Naive B cell (primary cell): ENCODE measurements at places on chromosomes 6 and 20. TPM values are rescaled to one million over a fixed set of nuclear protein-coding genes. Genes with fewer than 3 reads are reported as not detected.
A peak's percentile ranks its signal among the peaks of the same experiment; 100 is the strongest.

- H3K36me3 ChIP-seq, result no peaks in the 10 kb centered on the region
- no peak overlapping the region for H3K27ac ChIP-seq
- H3K4me3 ChIP-seq, result no peak overlapping the region
- no peaks in the 10 kb centered on the region for H3K4me1 ChIP-seq
- no peak for DNase-seq
- H3K27me3 ChIP-seq, result no peaks in the 10 kb centered on the region
These were observed 258.0 kb downstream of the PLCB1 start for GRCh38 chr20:8390037-8390433.

GRCh38 chr20:49349694-49350252 is 71.9 kb upstream of the ZNFX1 start:
- peaks cover 5% of the 10 kb centered on the region for H3K4me1 ChIP-seq
- H3K27me3 ChIP-seq, result peaks cover 27% of the 10 kb centered on the region
- H3K4me3 ChIP-seq, result no peak overlapping the region
- peak overlapping the region; percentile 37 for H3K27ac ChIP-seq
- no peak for DNase-seq
- no peaks in the 10 kb centered on the region for H3K36me3 ChIP-seq

DNA sequence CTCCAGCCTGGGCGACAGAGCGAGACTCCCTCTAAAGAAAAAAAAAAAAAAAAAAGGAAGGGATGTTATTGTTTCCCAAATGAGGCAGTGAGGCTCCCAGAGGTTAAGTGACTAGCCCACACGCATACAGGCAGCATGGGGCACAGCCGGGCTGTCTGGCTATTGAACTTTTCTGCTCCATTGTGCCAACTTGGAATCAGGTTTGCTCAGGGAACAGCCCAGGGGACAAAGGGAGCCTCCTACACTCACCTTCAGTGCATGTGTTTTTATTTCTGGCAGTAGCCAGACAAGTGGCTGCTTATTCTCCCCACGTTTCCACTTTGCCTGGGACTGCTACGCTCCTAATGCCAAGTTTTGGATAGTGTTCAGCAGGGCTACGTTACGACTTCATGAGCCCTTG is 10.7 kb downstream of the ETV7 start:
- DNase-seq, result no peak
- H3K4me3 ChIP-seq, result no peak overlapping the region
- H3K27me3 ChIP-seq, result peaks cover 13% of the 10 kb centered on the region
- H3K27ac ChIP-seq, result no peak overlapping the region
- H3K4me1 ChIP-seq, result no peaks in the 10 kb centered on the region

DNA sequence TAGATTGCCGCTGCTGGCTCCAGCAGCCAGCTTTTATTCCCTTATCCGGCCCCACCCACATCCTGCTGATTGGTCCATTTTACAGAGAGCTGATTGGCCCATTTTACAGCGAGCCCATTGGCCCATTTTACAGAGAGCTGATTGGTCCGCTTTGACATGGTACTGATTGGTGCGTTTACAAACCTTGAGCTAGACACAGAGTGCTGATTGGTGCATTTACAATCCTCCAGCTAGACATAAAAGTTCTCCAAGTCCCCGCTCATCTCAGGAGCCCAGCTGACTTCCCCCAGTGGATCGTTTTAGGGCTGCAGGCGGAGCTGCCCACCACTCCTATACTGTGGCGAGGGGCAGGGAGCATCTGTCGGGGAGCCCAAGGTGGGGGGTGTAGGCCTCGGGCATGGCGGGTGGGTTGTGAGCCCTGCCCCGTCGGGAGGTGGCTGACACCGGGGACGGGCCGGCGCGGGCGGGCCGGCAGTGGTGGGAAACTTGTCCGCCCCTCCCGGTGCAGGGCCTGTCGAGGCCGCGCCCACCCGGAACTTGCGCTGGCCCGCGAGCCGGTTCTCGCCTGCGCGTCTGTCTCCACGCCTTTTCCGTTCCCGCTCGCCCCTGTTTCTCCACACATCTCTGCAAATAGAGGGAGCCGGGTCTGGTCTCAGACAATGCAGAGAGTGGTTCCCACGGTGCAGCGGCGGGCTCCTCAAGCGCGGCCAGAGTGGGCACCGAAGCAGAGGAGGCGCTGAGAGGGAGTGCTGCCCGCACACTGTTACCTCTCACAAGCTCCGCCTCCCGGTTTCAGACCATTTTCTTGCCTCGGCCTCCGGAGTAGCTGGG is 86.1 kb upstream of the STMND1 start:
- H3K36me3 ChIP-seq, result no peaks in the 10 kb centered on the region
- H3K27me3 ChIP-seq, result peaks cover 18% of the 10 kb centered on the region
- H3K27ac ChIP-seq, result no peak overlapping the region
- H3K4me3 ChIP-seq, result peak overlapping the region; percentile 79
- no peaks in the 10 kb centered on the region for H3K4me1 ChIP-seq

GRCh38 chr20:53917145-53918019 is 153.0 kb downstream of the BCAS1 start:
- no peaks in the 10 kb centered on the region for H3K27me3 ChIP-seq
- DNase-seq, result no peak
- H3K27ac ChIP-seq, result peak overlapping the region; percentile 83
- H3K4me3 ChIP-seq, result no peak overlapping the region
- peaks cover 32% of the 10 kb centered on the region for H3K4me1 ChIP-seq
- H3K36me3 ChIP-seq, result no peaks in the 10 kb centered on the region

GRCh38 chr20:39993742-39994141 is 695.3 kb downstream of the MAFB start:
- no peaks in the 10 kb centered on the region for H3K4me1 ChIP-seq
- no peaks in the 10 kb centered on the region for H3K36me3 ChIP-seq
- H3K4me3 ChIP-seq, result no peak overlapping the region
- no peak for DNase-seq

GRCh38 chr6:159680104-159680503 is 12.9 kb downstream of the SOD2 start:
- DNase-seq, result no peak
- H3K4me1 ChIP-seq, result no peaks in the 10 kb centered on the region
- H3K27me3 ChIP-seq, result no peaks in the 10 kb centered on the region
- no peak overlapping the region for H3K4me3 ChIP-seq

GRCh38 chr6:142162780-142163179 is 15.7 kb downstream of the VTA1 start:
- H3K27ac ChIP-seq, result peak overlapping the region; percentile 25

DNA sequence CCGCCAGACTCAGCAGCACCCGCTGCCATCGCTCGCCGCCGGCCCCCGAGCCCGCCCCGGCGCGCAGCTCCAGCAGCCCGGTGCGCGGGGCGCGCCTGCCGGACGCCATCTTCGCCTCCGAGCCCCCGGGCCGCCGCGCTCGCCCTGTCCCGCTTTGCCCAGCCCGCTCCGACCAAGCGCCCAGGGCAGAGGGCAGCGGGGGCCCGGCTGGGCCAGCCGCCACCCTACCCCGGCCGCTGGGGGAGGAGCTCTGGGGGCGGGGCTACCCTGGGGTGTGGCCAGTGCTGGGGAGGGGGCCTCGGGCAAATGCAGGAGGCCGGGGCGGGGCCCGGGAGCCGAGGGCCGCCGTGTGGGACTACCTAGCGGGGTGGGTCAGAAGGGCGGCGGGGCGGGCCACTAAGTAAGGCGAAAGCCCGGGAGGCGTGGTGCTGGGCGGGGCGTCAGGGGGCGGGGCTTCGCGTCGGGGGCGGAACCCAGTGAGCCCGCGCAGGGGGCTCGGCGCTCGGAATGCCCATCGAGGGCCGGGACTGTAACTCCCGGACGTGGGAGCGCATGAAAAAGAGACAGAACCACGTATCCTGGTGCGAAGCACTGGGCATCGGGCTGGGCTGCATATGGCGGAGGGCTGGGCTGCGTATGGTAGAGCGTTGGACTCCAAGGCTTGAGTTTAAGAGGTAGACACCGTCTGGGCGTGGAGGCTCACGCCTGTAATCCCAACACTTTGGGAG is at the start of gene SNTA1:
Gene SNTA1, minus strand, starts transcription at position 252 of the 728 bp plus-strand sequence. Its CDS starts 143 bp downstream, at position 109.
- peak; percentile 80 for DNase-seq
- H3K27me3 ChIP-seq, result no peaks in the 10 kb centered on the region
- peak within 1 kb of the TSS; percentile 91 for H3K4me3 ChIP-seq

DNA sequence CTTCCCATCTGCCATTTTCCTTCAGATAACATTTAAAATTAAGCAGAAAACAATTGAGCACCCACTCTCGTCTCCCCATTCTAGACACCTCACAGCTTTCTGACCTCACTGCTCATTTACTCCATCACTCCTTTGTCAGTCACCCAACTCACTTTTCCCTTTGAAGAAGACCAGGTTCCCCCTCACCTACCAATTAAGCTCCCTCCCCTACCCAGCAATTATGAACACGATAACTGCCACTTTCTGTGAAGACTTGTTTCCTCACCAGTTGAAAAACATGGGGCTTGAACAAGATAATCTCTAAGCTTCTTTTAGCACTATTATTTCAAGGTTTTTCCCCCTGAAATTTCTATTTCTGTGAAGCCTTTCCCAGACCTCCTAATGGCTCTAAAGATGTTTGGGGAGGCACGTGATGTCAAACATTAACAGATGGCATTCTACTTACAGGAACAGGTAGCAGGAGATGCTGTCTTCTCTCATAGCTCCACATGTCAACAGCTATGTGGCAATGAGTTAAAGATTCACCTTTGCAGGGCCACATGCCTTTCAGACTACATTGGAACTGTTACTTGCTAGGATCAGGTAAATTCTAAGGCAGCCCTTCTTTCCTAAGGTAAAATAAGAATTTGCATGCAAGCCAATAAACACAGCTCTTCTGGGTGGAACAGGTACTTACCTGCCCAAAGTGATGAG is 24.8 kb upstream of the SLA2 start:
- no peak overlapping the region for H3K27ac ChIP-seq
- no peak for DNase-seq
- no peak overlapping the region for H3K4me3 ChIP-seq
- H3K27me3 ChIP-seq, result no peaks in the 10 kb centered on the region

DNA sequence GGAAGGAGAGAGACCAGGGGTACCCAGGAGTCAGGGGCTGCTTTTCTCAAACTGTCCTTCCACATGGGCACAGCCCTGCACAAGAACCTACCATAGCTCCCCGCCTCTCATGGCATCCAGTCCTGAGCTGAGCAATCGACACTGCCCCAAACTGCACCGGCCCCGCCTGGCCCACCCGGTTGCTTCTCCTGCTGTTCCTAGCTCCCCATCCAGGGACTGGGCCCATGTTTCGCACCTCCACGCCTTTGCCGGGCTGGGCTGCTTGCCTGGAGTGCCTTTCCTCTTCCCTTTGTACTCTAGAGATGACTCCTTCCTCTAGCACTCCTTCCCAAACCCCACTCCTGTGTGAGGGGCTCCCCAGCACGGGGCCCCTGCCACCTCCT is 123.0 kb downstream of the GRM4 start:
- H3K4me3 ChIP-seq, result no peak overlapping the region
- peaks cover 18% of the 10 kb centered on the region for H3K27me3 ChIP-seq
- H3K36me3 ChIP-seq, result no peaks in the 10 kb centered on the region
- H3K27ac ChIP-seq, result no peak overlapping the region

DNA sequence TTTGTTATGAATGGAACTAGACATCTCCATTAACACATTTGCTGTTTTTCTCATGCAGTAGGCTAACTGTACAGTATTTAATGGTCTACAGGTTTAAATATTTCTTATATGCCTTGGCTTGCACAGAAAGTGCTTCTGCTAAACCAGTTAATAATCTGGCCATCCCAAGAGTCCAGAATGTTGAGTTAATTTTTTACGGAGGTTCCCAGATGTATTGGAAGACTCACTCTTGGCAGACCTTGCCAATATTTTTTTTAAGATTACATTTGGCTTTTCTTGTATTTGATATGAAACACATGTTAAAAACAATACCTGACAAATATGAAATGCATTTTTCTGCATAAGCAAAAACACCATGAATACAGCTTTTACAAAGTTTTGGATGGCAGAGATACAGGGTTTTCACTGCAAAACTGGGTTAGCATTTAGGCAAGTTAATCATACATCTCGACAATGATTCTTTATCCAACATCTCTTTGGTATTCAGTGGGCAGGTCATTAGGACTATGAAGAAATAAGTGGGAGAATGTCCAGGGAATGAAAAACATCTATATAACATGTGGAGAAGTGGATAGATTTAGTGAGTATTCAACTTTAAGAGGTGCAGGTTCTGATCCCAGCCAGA is 94.0 kb downstream of the SGK1 start:
- no peaks in the 10 kb centered on the region for H3K4me1 ChIP-seq
- no peak overlapping the region for H3K4me3 ChIP-seq
- H3K27me3 ChIP-seq, result no peaks in the 10 kb centered on the region
- no peaks in the 10 kb centered on the region for H3K36me3 ChIP-seq
- no peak overlapping the region for H3K27ac ChIP-seq

DNA sequence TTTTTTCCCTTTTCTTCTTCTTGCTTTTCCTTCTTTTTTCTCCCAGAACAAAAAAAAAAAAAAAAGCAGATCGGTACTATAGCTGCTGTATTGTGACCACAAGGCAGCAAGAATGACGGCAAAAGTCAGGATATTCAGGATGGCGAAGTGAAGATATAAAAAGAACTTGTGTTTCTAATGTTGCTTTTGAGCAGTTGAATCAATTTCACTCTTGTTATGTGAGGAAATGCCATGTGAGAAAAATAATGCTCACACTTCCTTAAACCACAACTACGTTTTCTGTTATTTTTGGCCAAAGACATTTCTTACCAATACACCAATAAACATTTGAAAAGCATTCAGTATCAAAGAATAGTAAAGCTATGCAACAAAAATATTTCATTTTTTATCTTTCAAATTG is 510.5 kb downstream of the HACE1 start:
- H3K27me3 ChIP-seq, result no peaks in the 10 kb centered on the region
- no peaks in the 10 kb centered on the region for H3K36me3 ChIP-seq
- no peaks in the 10 kb centered on the region for H3K4me1 ChIP-seq
- H3K27ac ChIP-seq, result no peak overlapping the region

DNA sequence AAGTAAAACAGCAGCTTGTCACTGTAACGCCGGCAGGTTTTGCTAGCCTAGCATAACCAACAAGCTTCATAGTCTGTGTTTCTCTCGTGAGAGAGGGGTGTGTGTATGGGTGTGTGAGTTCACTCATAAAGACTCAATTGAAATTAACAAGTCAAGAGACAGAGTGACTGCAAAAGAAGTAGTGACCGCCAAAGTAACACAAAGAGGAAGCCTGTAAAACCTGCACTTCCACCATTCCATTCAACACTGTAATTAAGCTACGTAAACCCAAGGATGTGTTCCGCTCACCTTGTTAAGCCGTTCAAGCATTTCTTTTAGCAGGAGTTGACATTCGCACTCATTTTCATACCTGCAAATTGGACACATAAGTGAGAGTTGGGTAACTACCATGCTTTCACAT is 6.6 kb downstream of the BFSP1 start:
- H3K36me3 ChIP-seq, result no peaks in the 10 kb centered on the region
- no peak overlapping the region for H3K27ac ChIP-seq
- H3K4me1 ChIP-seq, result no peaks in the 10 kb centered on the region
- H3K4me3 ChIP-seq, result no peak overlapping the region
- H3K27me3 ChIP-seq, result peaks cover 7% of the 10 kb centered on the region

The TMEM217 gene
- polyA plus RNA-seq, result 0.18 TPM

The LAMA2 gene
- polyA plus RNA-seq, result not detected

The HRH3 gene
- polyA plus RNA-seq, result not detected
